CD4-positive, alpha-beta T cell treated with Interleukin-17A for 1 hour (primary cell): ENCODE measurements at places on chromosomes 6 and 20.

- no peak for DNase-seq
These were observed 76.5 kb downstream of the VEGFA start for GRCh38 chr6:43846556-43846955.

- DNase-seq = peak; percentile 93
These were observed at the start of gene HLA-DRA for GRCh38 chr6:32439602-32440214. Gene HLA-DRA (plus strand): TSS chr6:32439887. CDS start chr6:32439951, 64 bp downstream.

DNA sequence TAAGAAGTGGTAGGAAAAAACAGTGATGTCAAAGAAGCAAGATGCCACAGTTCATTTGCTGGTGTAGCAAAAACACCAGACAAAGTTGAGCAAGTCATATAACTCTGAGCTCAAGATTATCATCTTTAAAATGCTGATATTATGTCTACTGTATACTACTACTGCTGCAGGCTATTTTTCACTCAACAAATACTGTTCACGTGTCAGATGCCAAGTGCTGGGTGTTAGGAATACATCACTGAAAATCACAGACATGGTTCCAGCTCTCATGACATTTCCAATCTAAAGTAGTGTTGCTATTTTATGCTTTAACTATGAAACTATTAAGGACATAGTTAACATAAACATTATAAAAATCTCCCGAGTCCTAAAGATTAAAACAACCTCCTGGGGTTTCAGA, 163.0 kb downstream of the NKAIN2 start:
- no peak for DNase-seq

GRCh38 chr20:47642624-47643023, 140.9 kb downstream of the NCOA3 start:
- DNase-seq = no peak

GRCh38 chr6:44956396-44956795, 371.7 kb upstream of the RUNX2 start:
- no peak for DNase-seq

- no peak for DNase-seq
These were observed 14.8 kb upstream of the TENT5A start for GRCh38 chr6:81767163-81767891.

GRCh38 chr20:32110173-32110704, 725 bp downstream of the TM9SF4 start:
- no peak for DNase-seq

DNA sequence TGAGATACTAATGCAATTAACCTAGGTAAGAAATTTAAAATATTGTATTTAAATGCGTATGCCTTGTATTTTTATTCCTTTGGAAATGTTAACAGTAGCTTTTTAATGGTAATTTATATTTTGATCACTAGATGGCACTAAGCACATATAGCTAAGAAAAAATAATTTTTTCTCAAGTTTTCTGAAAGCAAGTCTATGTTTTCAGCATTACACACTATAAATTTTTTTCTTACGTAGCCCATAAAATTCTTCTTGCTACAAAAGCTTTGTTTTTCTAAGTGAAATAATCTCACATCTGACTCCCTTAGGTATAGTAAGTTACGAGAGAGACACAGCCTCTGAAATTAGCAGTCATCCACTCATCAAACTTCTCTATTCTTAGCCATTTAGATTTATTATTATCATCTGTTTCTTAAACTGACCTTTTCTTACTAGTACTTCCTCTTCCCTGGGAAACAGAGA, 35.7 kb downstream of the TSPYL4 start:
- DNase-seq = peak; percentile 9

- DNase-seq = no peak
These were observed 21.6 kb downstream of the CNKSR3 start for GRCh38 chr6:154488802-154489437.

DNA sequence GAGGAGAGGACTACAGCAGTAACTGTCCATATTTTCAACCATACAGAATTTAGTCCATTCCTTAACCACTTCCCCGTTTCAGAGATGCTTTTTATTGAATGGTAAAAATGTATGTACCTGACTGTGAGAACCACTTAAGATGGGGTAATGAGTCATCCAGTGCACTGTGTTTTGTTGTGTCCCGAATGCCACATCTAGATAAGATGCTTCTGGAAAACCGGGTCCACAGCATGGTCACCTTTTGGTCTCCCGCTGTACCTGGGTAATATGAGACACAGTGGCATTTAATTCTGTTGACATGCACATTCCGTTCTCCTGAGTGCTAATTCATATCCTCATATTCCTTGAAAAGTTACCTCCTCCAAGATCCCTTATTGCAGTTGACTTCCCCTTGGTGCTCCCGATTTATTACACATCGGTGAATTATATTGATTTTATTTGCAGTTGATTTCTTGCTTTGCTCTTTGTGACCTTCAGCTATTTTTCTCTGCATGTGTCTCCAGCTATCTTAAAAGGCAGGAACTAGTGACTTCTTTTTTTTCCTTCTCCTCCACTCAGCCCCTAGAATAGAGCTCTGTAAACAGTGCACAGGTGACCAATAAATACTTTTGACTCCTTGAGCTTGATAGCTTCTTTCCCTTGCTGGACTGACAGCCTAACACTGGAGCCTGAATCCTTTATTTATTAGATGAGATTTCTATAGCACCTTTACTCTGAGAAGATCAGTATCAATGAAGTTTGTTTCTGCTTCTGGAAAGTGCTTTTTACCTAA, 314.6 kb downstream of the ZFAND3 start:
- no peak for DNase-seq

DNA sequence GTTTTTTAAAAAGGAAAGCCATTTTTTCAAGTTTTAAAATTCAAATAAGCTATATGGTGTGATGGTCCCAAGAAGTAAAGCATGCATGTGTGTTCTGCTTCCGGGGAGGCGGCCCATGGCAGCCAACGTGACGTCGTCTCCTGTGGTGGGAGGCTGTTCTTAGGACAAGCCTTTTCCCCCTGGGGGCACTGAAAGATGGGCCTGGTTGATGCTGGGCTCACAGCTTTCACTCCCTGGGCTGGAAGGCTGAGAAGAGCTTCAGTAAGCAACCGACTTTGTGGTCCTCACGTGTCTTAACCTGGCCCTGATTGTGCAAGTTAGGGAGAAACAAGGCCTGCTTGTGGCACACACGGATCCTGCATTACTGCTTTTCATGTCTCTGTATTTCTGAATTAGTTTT, 84.1 kb downstream of the SMOC2 start:
- DNase-seq = no peak

- no peak for DNase-seq
These were observed 454.5 kb upstream of the ID4 start for GRCh38 chr6:19382676-19383075.

- DNase-seq = no peak
These were observed 7.5 kb downstream of the MRPL14 start for GRCh38 chr6:44119704-44120262.

GRCh38 chr6:149075616-149076354, 241.7 kb upstream of the TAB2 start:
- DNase-seq = no peak

GRCh38 chr6:100618351-100618671, 153.6 kb upstream of the SIM1 start:
- DNase-seq = no peak

GRCh38 chr20:58593880-58594638, 57.0 kb upstream of the STX16 start:
- no peak for DNase-seq

DNA sequence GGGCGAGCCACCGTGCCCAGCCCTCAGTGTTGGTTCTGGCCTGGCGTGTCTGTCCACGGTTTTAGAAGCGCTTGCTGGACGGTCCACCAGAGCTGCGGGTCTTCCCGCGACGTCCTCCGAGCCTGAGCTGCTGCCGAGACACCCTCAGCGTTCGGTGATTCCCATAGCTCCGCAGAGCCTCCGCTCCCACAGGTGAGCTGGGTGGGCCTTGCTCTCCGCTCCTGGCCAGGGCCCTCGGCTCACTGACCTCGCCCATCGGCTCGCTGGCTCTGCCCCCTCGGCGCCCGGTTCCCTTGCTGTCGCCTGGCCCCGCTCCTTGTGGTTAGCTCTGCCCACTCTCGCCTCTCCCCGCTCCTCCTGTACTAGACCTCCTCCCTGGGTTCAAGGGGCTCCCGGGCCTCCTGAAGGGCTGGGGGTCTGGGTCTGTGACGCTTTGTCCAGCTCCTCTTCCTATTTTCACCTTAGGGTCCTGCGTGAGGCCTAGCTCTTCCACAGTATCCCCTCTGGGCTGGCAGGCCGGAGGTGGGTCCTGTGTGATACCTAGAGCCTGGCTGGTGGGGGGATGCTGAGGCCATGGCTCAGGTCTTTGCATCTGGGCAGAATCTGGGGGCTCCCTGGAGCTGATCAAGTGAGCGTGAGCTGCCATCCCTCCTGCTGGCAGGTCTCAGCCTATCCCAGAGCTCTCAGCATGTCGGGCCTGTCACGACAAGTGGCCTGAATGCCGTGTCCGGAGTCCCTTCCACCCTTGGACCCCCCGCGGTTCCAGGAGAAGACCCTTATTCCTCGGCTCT, 5.0 kb upstream of the COX4I2 start:
- DNase-seq = no peak

- DNase-seq = peak; percentile 40
These were observed 577 bp downstream of the LSM14B start for GRCh38 chr20:62122654-62123449.

- peak; percentile 84 for DNase-seq
These were observed 4.1 kb downstream of the ZC3H12D start for GRCh38 chr6:149480502-149481280.

DNA sequence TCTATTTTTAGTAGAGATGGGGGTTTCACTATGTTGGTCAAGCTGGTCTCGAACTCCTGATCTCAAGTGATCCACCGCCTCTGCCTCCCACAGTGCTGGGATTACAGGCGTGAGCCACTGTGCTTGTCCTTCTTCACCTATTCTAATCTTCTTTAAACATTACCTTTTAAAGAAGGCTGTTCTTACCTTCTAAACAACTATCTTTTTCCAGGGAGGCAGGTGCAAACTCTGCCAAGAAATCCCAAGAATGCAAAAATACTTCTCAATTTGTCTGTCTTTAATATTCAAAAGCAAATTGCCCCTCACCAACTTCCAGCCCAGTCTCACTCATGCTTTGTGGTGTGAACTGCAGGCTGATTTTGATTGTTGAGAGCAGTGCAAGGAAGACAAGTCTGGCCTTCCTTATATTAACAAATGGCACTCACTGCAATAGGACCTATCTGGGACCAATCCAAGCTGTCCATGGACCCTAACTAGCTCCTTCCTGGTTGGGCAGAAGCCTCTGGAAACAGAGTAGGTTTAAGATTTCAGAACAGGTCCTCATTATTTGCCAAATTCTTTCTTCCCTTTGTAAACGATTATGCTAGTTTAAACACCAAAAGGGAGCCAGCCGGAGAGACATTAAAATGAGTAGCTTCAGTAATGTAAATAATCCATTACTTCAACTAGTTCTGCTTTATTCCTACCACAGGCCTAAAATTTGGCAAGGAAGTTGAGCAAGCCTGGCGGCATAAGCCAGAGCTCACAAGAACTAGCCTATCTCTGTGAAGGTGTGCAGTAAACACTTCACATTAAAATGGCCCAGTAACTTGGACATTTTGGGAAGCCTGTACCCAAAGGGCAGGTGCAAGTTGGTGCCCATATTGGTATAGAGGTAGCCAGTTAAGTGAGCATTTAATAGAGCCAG, 1.6 kb downstream of the SCAND1 start:
- peak; percentile 19 for DNase-seq

GRCh38 chr20:50561379-50562078, 51.3 kb downstream of the PTPN1 start:
- DNase-seq = no peak

DNA sequence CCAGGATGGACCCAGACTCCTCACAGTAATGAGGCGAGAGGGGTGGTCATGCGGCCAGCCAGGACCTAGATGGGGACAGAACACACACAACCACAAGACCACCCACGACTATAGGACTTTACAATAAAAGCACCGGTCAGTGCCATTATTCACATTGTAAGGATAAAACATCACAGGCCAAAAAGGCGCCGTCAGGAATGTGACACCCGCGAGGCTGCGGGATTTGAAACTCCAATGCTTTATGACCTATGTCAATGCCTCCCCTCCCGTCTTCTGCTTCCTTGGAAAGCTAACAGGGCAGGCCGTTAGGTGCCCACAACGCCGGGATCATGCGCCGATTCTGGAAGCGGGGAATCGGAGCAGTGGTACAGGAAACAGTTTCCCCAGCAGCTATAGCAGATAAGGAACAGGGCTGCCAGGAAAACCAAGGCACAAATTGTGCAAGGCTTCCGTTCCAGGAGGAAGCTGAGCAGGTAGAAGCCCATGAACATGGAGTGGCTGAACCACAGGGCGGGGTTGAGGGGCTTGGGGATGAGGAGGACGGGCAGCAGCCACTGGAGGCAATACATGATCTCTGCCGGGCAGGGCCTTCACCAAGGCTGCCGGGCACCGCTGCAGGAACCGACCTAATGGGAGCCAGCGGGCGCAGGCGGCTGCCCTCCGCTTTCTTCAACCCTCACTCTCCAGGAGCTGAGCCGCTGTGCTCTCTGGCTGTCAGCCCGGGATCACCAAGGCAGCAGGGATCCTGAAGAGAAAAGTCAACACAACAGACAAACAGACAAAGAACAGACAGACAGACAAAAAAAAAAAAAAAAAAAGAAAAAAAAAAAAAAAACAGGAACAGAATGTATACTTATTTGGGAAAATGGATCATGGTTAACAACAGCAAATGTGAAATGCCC, 2.2 kb upstream of the NNAT start:
- DNase-seq = no peak

DNA sequence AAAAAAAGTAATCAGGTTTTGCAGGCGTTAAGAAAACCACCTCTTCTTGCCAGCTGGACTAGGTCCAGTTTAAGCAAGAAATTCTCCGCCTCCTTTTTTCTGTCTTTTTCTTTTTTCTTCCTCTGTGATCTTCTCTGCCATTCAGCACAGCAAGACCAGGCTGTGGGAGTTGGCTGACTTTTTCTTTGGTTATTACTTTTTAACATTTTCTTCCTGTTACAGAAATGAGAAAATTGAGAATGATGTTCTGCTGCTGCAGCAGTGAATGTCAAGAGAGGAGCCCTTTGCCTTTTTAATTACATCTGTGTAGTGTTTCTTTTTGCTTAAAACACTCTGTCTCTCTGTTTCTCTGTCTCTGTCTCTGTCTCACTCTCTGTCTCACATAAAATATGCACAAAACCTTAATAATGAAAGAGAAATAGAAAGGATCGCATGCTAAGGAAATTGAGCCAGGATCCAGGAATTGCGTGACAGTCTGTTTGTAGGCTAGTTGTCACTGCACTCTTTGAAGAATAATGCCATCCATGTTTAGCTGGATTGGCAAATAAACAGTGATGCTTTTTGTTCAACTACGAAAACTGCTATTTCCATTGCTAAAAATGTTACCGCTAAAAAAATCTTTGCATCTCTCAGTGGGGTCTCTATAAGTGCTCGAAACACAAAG, 103.2 kb upstream of the SUPT3H start:
- no peak for DNase-seq

- DNase-seq = no peak
These were observed 38.7 kb downstream of the GSS start for GRCh38 chr20:34916774-34917354.
